ENCODE measurements at places on chromosomes 6 and 20. TPM values are rescaled to one million over a fixed set of nuclear protein-coding genes. Genes with fewer than 3 reads are reported as not detected.

DNA sequence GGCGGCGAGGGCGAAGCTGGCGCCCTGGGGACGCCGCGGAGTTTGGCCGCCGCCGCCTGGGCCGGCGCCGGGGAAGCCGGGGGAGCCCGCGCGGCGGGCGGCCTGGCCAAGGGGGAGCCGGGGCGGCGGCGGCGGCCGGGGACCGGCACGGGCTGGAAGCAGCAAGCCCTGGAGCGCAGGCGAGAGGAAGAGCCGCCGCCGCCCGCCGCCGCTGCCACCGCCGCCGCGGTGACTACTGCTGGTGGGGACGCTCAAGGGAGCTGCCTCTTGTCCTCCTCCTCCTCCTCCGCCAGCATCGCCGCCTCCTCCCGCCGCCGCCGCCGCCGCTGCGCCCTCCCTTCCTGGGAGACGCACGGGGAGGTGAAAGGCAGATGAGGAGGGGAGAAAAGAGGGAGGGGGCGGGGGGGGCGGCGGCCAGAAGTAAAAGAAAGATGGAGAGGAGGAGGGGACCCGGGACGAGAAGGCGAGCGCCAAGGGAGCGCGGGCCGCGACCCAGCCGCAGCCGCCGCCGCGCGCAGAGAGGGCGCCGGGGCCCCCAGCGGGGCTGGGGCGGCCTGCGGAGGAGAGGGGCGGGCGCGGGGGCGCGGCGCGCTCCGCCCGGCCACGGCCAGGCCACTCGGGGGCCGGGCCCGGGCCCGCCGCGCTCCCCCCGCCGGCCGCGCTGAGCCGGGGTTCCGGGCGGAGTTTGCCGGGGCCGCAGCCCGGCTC, 846 bp downstream of the PDE10A start:
- DNase-seq = no peak
- H3K36me3 ChIP-seq = no peaks in the 10 kb centered on the region
- no peaks in the 10 kb centered on the region for H3K4me1 ChIP-seq

DNA sequence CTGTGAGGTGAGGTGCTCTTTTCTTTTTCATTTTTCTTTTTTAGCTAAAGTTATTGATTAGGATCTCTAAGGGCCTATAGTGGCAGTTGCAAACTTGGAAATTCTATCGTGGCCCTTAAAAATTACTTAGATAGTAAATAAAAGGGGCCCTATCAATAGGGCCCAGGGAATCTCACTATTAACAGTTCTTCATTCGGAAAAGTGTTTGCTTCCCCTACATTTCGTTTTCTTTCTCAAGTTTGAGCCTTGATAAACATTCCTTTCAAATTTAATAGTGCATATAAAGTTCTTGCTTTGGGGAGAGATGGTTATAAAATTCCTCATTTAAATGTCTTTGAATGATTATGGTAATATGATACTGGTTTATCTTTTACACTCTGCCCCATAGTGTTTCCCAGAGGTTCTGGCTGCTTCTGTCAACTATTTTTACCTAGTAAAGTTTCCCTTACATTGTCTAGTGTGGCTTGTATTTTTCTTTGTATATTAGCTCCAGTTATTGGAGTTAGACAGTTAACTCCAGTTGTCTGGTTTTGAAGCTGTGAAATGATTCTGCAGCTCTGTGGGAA, 70.4 kb upstream of the GLP1R start:
- no peak for DNase-seq
- H3K36me3 ChIP-seq = no peaks in the 10 kb centered on the region
- H3K4me1 ChIP-seq = no peaks in the 10 kb centered on the region
- H3K27me3 ChIP-seq = peaks cover 20% of the 10 kb centered on the region

DNA sequence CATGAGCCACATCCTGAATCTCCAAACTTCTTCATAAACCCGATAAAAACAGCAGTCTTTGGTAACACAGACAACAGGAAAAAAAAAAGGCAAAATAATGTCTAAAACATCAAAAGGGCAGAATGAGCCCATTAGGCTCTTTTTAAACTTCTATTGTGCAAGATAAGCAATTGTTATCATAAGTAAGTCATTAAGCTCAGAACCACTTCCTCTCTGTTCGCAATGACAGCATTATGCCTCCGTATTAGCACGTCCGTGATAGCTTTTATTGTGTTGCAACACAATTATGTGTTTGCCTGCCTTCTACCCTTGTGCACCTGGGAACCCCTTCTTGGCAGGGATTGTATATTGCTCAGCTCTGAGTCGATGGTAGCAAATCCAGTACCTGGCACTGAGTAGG, 147.1 kb downstream of the LRFN2 start:
- H3K27ac ChIP-seq = no peak overlapping the region
- no peak overlapping the region for H3K4me3 ChIP-seq
- no peaks in the 10 kb centered on the region for H3K36me3 ChIP-seq
- DNase-seq = no peak

PAX1 gene
- not detected for total RNA-seq

DNA sequence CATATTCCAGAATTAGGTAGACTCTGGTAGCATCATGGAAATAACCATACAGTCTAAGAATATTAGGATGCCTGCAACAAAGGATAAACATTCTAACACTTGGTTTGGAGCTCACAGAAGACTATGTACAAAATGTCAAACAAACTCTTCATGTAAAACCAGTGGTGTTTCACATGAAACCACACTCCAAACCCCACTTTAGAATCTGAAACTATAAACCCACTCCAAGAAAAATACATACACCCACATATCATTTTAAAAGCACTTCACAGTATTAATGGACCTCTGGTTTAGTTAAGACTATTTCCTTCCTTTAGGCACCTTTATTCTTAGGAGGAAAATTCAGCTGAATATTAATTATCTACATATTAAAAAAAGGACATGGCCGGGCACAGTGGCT, 10.5 kb downstream of the AURKA start:
- no peak overlapping the region for H3K27ac ChIP-seq
- H3K27me3 ChIP-seq = no peaks in the 10 kb centered on the region
- no peak overlapping the region for H3K4me3 ChIP-seq
- H3K36me3 ChIP-seq = peaks cover 2% of the 10 kb centered on the region

- peaks cover 2% of the 10 kb centered on the region for H3K4me1 ChIP-seq
- no peaks in the 10 kb centered on the region for H3K27me3 ChIP-seq
- DNase-seq = no peak
- no peak overlapping the region for H3K27ac ChIP-seq
These were observed 29.4 kb downstream of the PHIP start for GRCh38 chr6:79048611-79049010.

PNRC1 gene
- 792 TPM for total RNA-seq

GRCh38 chr6:93784794-93785693, 365.7 kb upstream of the EPHA7 start:
- H3K36me3 ChIP-seq = no peaks in the 10 kb centered on the region
- H3K4me3 ChIP-seq = no peak overlapping the region
- no peak overlapping the region for H3K27ac ChIP-seq
- no peaks in the 10 kb centered on the region for H3K4me1 ChIP-seq
- DNase-seq = no peak
- no peaks in the 10 kb centered on the region for H3K27me3 ChIP-seq

- H3K27ac ChIP-seq = no peak overlapping the region
- H3K36me3 ChIP-seq = no peaks in the 10 kb centered on the region
- no peaks in the 10 kb centered on the region for H3K27me3 ChIP-seq
- no peak for DNase-seq
- H3K4me3 ChIP-seq = no peak overlapping the region
- H3K4me1 ChIP-seq = no peaks in the 10 kb centered on the region
These were observed 34.2 kb downstream of the NHSL1 start for GRCh38 chr6:138465007-138465645.

PGC gene
- total RNA-seq = 0.70 TPM

DNA sequence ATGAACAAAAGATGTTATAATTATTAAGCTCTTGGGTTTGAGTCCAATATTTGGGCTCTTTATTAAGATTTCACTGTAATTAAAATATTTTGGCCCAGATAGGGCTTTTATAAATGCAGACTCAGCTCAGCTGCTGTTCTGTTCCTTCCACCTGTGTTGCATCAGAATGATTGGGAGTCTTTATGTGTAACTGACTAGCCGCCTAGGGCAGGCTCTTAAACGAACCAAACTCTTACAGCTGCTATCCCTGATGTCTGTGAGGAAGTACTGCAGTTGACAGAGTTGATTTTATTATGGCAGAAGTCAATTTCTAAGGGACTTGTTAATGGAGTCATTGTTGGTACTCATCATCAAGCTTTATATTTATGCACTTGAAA, 144.7 kb downstream of the MYO6 start:
- H3K4me1 ChIP-seq = no peaks in the 10 kb centered on the region

MEI4 gene
- not detected for total RNA-seq

GRCh38 chr20:46154305-46154704, 36.2 kb downstream of the CD40 start:
- no peak for DNase-seq
- H3K4me3 ChIP-seq = no peak overlapping the region
- H3K27ac ChIP-seq = no peak overlapping the region

DNA sequence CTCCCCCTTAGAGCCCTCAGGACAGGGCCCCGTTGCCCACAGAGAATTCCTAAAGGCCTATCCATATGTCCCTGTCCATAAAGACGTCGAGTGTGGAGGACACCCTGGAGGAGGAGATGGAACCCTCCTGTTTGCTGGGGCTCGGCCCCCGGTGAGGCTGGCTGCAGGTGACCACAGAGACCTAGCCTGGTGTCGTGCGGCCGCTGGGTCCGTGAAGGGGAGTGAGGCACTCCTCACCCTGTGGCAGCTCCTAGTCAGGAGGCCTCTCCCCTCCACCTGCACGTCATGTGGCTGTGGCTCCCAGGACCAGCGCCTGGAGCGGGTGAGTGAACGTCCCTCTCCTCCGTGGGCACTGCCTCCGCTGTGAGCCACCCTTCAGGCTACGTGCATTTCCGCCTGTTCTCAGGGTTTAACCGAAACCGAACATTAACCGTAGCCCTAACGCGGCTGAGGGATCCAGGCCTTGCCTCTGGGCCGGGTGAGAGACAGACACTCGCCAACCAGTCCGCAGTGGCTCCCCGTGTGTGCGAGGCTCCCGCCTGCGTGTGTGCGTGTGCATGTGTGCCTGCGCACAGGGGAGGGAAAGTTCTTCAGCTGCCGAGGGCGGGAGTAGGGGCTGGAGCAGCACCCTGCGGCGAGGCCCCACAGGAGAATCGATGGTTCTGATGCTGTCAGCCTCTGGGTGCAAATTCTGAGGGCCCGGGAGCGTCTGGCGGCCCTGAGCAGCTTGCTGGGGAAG, 5.9 kb upstream of the TCEA2 start:
- H3K4me3 ChIP-seq = peak overlapping the region; percentile 39
- H3K27me3 ChIP-seq = no peaks in the 10 kb centered on the region
- no peaks in the 10 kb centered on the region for H3K4me1 ChIP-seq
- no peaks in the 10 kb centered on the region for H3K36me3 ChIP-seq
- no peak overlapping the region for H3K27ac ChIP-seq

ZSCAN23 gene
- 1.3 TPM for total RNA-seq

DNA sequence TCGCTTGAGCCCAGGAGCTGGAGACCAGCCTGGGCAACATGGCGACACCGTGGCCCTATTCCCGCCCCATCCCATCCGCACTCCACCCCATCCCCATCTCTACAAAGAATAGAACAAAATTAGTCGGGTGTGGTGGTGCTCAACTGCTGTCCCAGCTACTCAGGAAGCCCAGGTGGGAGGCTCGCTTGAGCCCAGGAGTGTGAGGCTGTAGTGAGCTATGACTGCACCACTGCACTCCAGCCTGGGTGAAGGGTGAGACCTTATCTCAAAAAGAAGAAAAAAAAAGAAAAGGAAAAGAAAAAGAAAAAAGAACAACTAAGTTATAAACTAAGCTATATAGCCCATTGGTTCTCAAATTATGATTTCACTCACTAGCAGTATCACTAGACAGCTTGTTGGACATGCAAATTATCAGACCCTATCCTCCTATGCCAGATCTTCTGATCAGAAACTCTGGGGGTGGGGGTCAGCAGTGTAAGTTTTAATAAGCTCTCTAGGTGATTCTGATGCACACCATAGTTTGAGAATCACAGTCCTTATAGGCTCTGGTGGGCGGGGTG, 491 bp upstream of the ITCH start:
- peaks cover 10% of the 10 kb centered on the region for H3K4me1 ChIP-seq
- H3K4me3 ChIP-seq = peak overlapping the region; percentile 81
- H3K27ac ChIP-seq = no peak overlapping the region
- no peak for DNase-seq

DNA sequence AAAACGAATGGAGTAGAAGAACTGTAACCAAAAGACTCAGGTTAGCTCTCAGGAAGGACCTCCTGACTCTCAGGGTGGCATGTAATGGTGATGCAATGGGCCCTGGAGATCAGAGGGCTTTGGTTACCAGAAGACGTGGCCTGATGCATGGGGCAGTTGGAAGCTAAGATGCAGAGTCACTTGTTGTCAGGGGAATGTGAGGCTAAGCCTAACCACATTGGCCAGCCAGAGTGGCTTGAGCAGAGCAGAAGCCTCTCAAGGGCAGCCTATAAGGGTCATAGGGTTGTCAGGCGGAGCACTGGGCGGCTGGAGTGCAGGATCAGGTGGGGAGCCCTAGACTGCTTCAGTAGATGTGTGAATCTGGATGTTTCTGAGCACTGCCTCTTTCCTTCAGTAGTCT, 5.9 kb downstream of the CNBD2 start:
- DNase-seq = no peak
- peaks cover 3% of the 10 kb centered on the region for H3K27me3 ChIP-seq
- H3K27ac ChIP-seq = no peak overlapping the region
- no peak overlapping the region for H3K4me3 ChIP-seq
- no peaks in the 10 kb centered on the region for H3K36me3 ChIP-seq
- H3K4me1 ChIP-seq = no peaks in the 10 kb centered on the region

DNA sequence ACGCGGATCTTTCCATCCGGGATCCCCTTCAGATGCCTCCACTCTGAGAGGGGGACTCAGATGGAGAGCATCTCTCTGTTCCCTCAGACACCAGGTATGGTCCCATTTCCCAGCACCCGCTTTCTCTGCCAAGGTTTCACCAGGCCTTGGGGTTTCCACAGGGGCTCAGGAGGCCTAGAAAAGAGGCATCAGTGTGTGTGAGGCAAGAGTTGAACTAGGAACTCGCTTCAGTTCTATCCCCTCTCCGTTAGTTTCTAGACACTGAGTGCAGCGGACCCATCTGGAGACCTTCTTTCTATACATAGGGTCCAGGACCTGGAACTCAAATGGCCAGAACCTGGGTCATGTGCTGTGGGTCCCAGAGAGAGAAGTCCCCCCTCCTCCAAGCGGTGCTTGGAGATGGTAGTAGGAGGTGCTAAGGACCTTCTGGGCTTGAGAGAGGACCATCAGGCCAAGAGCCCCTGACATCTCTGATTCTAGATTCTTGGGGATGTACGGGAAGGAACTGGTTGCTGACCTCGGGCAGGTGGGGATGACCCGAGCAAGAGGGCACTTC, 2.1 kb downstream of the SLC12A5 start:
- DNase-seq = no peak
- H3K4me3 ChIP-seq = no peak overlapping the region
- no peak overlapping the region for H3K27ac ChIP-seq
- H3K27me3 ChIP-seq = peaks cover 8% of the 10 kb centered on the region
- H3K36me3 ChIP-seq = no peaks in the 10 kb centered on the region
- no peaks in the 10 kb centered on the region for H3K4me1 ChIP-seq

- peak overlapping the region; percentile 45 for H3K27ac ChIP-seq
- no peaks in the 10 kb centered on the region for H3K36me3 ChIP-seq
- H3K4me1 ChIP-seq = peaks cover 8% of the 10 kb centered on the region
These were observed 160.4 kb downstream of the ZFP64 start for GRCh38 chr20:52031206-52031562.

DNA sequence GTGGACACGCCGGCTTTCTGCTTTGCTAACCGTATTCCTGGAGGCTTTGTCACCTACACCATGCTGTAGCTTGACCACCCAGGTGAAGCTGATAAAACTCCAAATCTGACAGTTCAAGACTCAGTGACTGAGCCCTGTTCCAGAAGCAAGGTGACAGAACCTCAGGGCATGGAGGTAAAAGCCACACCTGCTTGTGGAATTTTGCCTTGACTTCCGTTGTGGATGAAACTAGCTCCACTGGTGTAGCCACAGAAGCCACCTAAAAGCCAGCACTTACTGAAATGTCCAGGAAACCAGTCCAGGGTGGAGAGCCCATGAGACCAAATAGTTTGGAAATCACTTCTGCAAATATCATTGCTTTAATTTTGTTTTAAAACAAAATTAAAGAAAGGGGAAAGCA, 11.0 kb downstream of the CST8 start:
- H3K27me3 ChIP-seq = no peaks in the 10 kb centered on the region
- no peaks in the 10 kb centered on the region for H3K36me3 ChIP-seq
- H3K4me3 ChIP-seq = no peak overlapping the region

Measured in T-cell (primary cell).